ENCODE measurements at places on chromosomes 1 and 21. TPM values are rescaled to one million over a fixed set of nuclear protein-coding genes. Genes with fewer than 3 reads are reported as not detected.

The SLC6A9 gene
- total RNA-seq: 12.8 TPM

The S100A14 gene
- total RNA-seq: 252 TPM

The FMOD gene
- not detected for total RNA-seq

The PLEKHN1 gene
- 11.6 TPM for total RNA-seq

The PALMD gene
- 0.12 TPM for total RNA-seq

The RASSF5 gene
- total RNA-seq: 5.4 TPM

DNA sequence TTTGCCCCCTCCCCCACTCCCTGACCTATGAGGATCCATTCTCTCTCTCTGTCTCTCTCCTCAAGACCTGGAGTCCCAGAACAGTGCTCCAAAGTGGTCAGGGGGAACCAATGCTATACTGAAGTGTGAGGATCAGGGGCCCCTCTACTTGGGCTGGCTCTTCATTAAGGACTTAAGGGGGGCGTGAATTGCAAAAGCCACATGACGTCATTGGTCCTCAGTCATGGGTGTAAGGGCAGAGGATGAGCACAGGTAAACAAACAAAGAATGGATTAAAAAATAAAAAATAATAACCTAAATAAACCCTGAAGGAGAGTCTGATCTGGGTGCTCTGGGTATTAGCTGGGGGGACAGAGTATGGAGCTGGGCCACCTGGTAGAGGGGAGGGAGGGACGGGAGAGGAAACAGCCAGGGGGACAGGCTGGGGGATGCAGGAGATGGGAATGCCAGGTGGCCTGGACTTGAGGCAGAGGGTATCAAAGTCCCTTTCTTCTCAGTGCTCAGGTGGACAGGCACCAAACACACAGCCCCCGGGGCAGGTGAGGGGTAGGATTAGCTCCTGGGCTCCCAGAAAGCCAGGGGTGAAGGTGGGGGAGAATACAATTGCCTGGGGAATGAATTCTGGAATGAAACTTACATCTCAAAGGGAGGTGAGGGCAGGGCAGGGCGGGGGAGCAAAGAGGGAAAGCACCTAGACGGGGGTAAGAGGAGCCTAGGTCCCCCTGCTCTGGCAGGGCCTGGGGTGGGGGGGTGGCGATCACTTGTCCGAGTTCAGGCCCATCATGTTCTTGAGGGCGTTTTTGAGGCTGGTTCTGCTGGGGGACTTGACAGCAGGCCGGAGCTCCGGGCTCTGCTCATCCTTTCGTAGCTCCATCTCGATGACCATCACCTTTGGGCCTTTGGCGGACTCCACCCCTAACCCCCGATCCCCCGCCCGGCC lies 4.6 kb downstream of the MPZ start:
- peaks cover 8% of the 10 kb centered on the region for H3K4me1 ChIP-seq
- peak overlapping the region; percentile 93 for H3K4me3 ChIP-seq
- no peaks in the 10 kb centered on the region for H3K27me3 ChIP-seq
- no peaks in the 10 kb centered on the region for H3K36me3 ChIP-seq
- H3K27ac ChIP-seq: peak overlapping the region; percentile 59

GRCh38 chr1:79457562-79458224 lies 451.2 kb upstream of the ADGRL4 start:
- H3K36me3 ChIP-seq: no peaks in the 10 kb centered on the region
- H3K27me3 ChIP-seq: no peaks in the 10 kb centered on the region
- no peak overlapping the region for H3K27ac ChIP-seq
- H3K4me1 ChIP-seq: no peaks in the 10 kb centered on the region

DNA sequence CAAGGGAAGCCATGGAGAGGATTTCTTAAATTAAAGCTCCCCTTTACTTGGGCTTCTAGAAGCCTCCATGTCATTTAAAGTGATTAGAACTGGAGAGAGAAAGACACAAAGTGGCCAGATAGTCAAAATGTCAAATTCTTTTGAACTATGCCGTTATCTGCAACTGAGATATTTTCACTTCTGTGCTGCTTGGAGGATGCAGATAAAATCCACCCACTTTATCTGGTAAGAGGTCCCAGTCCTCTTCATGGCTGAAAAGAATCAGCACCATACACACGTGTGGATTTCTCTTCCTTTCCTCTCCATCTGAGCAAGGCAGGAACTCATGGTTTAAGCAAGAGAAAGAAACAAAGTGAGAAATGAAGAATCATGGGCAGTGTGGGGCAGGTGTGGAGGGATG lies 276.9 kb upstream of the RUNX1 start:
- H3K27ac ChIP-seq: no peak overlapping the region
- peaks cover 8% of the 10 kb centered on the region for H3K4me1 ChIP-seq
- H3K4me3 ChIP-seq: no peak overlapping the region
- DNase-seq: no peak

DNA sequence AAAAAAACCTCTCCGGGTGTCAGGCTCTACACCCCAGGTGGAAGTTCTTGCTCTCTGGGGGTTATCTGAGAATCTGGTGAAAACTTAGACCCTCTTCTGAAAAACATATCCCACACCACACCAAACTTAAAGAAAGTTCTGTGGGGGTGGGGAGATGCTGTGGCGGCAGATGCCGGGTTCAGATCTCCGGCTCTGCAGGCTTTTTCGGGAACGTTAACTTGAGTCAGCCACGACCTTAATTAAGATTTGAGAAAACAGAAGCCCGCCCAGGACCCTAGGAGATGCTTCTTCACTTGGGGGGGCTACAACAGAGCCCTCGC lies 2.3 kb downstream of the RCC2 start:
- DNase-seq: no peak
- H3K4me3 ChIP-seq: peak overlapping the region; percentile 98
- H3K27me3 ChIP-seq: no peaks in the 10 kb centered on the region
- H3K36me3 ChIP-seq: peaks cover 11% of the 10 kb centered on the region
- H3K4me1 ChIP-seq: peaks cover 28% of the 10 kb centered on the region

GRCh38 chr21:19237608-19238007 lies 834.0 kb upstream of the TMPRSS15 start:
- no peak overlapping the region for H3K4me3 ChIP-seq
- no peaks in the 10 kb centered on the region for H3K4me1 ChIP-seq
- H3K27ac ChIP-seq: no peak overlapping the region
- DNase-seq: no peak
- H3K36me3 ChIP-seq: no peaks in the 10 kb centered on the region

GRCh38 chr1:54301497-54301896 lies 101.5 kb downstream of the MRPL37 start:
- no peaks in the 10 kb centered on the region for H3K4me1 ChIP-seq
- no peaks in the 10 kb centered on the region for H3K27me3 ChIP-seq
- DNase-seq: no peak
- no peaks in the 10 kb centered on the region for H3K36me3 ChIP-seq
- H3K27ac ChIP-seq: no peak overlapping the region

GRCh38 chr1:187517546-187517945 lies 688.8 kb downstream of the PLA2G4A start:
- H3K4me3 ChIP-seq: no peak overlapping the region
- peaks cover 19% of the 10 kb centered on the region for H3K4me1 ChIP-seq
- no peaks in the 10 kb centered on the region for H3K36me3 ChIP-seq
- H3K27me3 ChIP-seq: no peaks in the 10 kb centered on the region

- H3K4me3 ChIP-seq: peak overlapping the region; percentile 0
- peaks cover 16% of the 10 kb centered on the region for H3K4me1 ChIP-seq
- H3K27ac ChIP-seq: peak overlapping the region; percentile 63
- H3K27me3 ChIP-seq: no peaks in the 10 kb centered on the region
- no peaks in the 10 kb centered on the region for H3K36me3 ChIP-seq
- DNase-seq: peak; percentile 68
Observed at GRCh38 chr21:35257413-35257812, 208.3 kb upstream of the RUNX1 start.

GRCh38 chr1:171084091-171084490 lies 6.6 kb upstream of the FMO3 start:
- no peak for DNase-seq
- H3K27me3 ChIP-seq: no peaks in the 10 kb centered on the region
- H3K4me1 ChIP-seq: no peaks in the 10 kb centered on the region
- no peak overlapping the region for H3K4me3 ChIP-seq
- H3K27ac ChIP-seq: no peak overlapping the region

- H3K27ac ChIP-seq: no peak overlapping the region
- no peaks in the 10 kb centered on the region for H3K27me3 ChIP-seq
- no peak for DNase-seq
Observed at GRCh38 chr1:2241820-2242219, 13.7 kb downstream of the SKI start.

GRCh38 chr21:35945089-35945671 lies 115.1 kb downstream of the SETD4 start:
- H3K4me3 ChIP-seq: no peak overlapping the region
- no peaks in the 10 kb centered on the region for H3K27me3 ChIP-seq
- no peak for DNase-seq
- H3K36me3 ChIP-seq: no peaks in the 10 kb centered on the region
- no peak overlapping the region for H3K27ac ChIP-seq
- no peaks in the 10 kb centered on the region for H3K4me1 ChIP-seq

DNA sequence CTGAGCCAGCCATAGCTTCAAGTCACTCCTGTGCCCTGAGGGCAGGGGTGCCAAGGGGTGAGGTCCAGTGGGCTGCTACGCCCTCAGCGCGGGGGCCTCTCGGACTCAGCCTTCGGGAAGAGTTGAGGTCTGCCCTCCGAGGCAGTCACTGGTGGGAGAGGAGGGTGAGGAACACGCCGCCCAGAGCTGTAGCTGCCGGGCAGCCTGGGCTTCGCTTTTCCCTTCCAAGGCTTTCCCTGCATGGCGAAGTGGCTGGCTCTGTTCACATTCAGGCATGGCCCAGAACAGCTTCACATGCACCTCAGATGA lies 43.0 kb upstream of the C1orf174 start:
- no peak overlapping the region for H3K27ac ChIP-seq
- no peaks in the 10 kb centered on the region for H3K4me1 ChIP-seq
- H3K27me3 ChIP-seq: no peaks in the 10 kb centered on the region
- H3K4me3 ChIP-seq: no peak overlapping the region

GRCh38 chr21:39016740-39017315 lies 166.4 kb downstream of the PSMG1 start:
- H3K4me3 ChIP-seq: no peak overlapping the region
- no peaks in the 10 kb centered on the region for H3K27me3 ChIP-seq
- H3K27ac ChIP-seq: no peak overlapping the region
- no peak for DNase-seq

DNA sequence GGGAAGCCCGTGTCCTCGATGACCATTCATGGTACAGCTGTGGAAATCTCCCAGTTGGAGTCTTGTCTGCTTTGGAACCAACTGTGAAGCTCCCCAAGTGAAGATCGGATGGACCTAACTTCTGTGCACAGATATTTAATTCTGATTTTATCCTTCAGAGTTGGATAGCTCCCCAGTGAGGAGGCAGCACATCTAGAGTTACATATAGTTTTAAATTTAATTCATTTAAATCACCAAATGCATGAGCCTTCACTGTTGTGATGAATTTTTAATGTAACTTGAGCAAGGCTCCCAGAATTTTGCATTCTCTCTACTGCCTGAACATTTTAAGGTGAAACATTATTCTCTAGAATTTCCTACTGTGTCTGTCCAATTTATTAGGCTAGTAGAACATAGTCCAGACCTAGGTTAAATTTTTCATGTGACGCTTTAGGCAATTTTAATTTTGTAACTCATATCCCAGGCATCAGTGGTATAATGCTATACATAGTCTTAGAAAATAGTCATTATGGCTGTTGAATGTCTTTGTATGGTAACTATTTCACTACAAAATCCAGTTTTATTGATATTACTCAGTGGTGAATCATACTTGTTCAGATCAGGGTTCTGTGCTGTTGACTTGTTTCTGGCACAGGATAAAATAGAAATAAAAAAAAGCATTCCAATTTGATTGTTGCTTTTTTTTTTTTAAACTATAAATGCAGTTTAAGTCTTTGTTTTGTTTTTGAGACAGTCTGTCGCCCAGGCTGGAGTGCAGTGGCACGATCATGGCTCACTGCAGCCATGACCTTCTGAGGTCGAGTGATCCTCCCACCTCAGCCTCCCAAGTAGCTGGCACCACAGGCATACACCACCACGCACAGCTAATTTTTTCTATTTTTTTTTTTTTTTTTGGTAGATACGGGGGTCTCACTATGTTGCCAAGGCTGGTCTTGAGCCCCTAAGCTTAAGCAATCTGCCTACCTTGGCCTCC lies 66.9 kb downstream of the PRDM2 start:
- no peak for DNase-seq
- peaks cover 34% of the 10 kb centered on the region for H3K4me1 ChIP-seq
- H3K27me3 ChIP-seq: no peaks in the 10 kb centered on the region
- no peaks in the 10 kb centered on the region for H3K36me3 ChIP-seq
- peak overlapping the region; percentile 26 for H3K27ac ChIP-seq

- H3K36me3 ChIP-seq: no peaks in the 10 kb centered on the region
- no peak overlapping the region for H3K4me3 ChIP-seq
- H3K27me3 ChIP-seq: peaks cover 52% of the 10 kb centered on the region
- DNase-seq: no peak
Observed at GRCh38 chr1:243973169-243973568, 77.9 kb upstream of the ZBTB18 start.

- H3K27me3 ChIP-seq: 0 out of 2 replicates have a peak, but pooled peaks cover 4% of the 10 kb centered on the region
- no peaks in the 10 kb centered on the region for H3K4me1 ChIP-seq
- H3K27ac ChIP-seq: no peak overlapping the region
- H3K36me3 ChIP-seq: no peaks in the 10 kb centered on the region
- no peak overlapping the region for H3K4me3 ChIP-seq
- no peak for DNase-seq
Observed at GRCh38 chr1:171142416-171143385, 42.4 kb upstream of the FMO2 start.

DNA sequence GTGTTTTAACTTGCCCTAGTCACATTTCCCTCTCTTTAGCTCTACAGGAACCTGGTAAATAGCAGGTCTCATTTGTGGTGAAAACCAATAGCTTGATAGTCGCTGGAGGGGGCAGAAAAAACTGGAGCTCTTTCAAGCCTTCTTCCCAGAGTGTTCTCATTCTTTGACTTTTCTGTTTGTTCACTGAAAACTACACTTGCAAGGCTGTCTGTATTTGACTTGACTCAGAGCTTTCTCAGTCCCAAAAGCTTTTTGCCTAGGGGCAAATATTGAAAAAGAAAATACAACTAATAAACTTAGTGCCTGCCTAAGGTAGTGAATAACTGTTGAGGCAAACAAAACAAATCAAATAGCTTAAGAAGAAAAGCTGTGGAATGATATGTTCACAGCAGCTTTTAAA lies 217.1 kb upstream of the CHRM3 start:
- no peaks in the 10 kb centered on the region for H3K36me3 ChIP-seq
- no peaks in the 10 kb centered on the region for H3K27me3 ChIP-seq

DNA sequence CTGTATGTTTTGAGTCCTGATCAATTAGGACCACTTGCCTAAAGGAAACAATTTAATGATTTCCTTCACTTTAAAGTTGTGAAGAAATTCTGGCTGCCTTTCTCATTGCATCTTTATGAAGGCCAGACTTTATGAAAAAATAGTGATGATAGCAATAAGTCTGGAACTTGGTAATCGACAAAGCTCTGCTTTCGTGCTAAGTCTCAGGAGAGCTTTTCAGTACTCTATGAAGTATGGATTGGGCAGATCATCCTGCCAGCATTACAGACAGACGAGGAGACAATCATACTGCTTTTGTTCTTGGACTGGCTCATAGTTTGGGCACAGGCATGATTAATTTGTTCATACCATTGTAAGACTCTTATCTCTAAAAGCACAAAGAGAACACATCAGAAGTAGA lies 45.5 kb upstream of the KCNJ15 start:
- no peak overlapping the region for H3K4me3 ChIP-seq
- H3K27ac ChIP-seq: no peak overlapping the region
- H3K36me3 ChIP-seq: no peaks in the 10 kb centered on the region
- H3K4me1 ChIP-seq: no peaks in the 10 kb centered on the region

Data from HCT116 (cell line).